RPMI7951 (cell line): ENCODE measurements at places on chromosomes 12 and 14. TPM values are rescaled to one million over a fixed set of nuclear protein-coding genes. Genes with fewer than 3 reads are reported as not detected.

The TMEM106C gene
- 237 and 269 TPM in 2 replicates for total RNA-seq

- no peak for DNase-seq
These were observed 35.8 kb downstream of the GPR19 start for GRCh38 chr12:12660201-12660600.

GRCh38 chr14:95388699-95389098 is 69.0 kb upstream of the CLMN start:
- DNase-seq: no peak

The VASH1 gene
- total RNA-seq: 3.9 and 4.4 TPM in 2 replicates

- no peak for DNase-seq
These were observed 47.3 kb downstream of the PTPN11 start for GRCh38 chr12:112466011-112466422.

The EFS gene
- total RNA-seq: 2.8 TPM in 2 replicates

DNA sequence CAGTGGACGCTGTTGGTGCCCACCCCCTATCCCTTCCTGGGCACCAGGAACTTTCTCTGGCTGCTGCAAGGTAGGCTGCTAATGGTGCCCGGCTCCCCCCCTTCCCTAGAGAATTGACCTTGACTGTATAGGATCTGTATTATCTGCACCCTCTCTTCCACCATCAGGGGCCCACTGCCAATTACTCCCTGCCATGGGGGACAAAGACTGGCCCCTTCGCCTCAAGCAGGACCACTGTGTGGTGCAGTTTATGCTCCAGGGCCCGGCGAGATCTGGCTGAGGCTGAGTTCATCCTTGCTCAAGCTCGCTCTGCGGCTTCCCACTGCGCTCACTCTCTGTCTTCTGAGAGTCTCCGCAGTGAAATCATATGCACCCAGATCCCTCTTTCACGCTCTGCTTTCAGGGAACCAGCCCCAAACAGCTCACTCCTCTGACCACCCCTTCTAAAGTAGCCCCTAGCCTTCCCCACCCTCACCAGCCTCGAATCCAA is 95.2 kb downstream of the LGMN start:
- no peak for DNase-seq

DNA sequence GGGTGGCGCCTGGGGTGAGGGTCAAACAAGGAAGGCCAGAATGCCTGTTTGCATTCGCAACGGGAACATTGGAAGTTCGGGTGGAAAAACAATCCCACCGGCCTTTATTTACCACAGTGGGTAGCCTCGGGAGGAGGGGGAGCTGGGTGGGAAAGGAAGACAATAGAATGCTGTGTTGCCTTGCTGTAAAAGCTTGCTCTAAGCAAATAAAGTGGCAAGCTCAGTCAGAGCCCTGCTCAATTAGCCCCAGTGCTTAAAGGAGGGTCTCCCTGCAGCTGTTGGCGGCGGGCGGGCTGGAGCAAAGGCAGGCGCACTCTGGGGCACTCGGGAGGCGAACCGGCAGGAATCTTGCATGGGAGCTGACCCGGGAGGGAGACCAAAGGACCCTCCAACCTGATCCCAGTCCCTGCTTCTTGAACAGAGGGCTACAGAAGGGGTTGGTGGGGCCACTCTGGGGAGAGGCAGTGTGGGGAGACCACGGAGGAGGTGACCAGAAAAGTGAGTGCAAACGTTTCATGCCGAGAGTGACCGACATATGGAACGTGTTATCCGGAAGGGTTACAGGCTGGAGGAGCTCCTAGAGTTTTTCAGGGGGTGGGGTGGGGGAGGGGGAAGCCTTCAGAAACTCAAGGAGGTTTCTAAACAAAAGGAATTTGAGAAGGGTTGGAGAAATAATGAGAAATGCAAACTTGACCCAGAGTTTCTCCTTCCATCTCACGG is 48.5 kb downstream of the NTF3 start:
- peak; percentile 64 for DNase-seq

DNA sequence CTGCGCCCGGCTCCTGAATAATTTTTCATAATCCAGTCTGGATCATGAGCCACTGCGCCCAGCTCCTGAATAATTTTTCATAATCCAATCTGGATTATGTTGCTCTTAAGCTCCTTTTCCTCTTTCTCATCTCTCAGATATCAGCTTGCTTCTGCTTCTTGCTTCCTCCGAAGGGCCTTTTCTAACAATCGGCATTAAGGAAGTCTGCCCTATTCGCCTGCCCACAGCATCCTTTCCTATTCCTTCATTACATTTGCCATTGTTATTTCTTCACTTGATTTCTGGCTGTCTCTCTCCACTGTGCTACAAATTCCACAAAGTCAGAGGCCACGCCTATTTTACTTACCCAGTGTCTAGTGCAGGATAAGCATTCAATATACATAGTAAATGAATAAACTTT is 83.5 kb downstream of the TTC7B start:
- DNase-seq: no peak

DNA sequence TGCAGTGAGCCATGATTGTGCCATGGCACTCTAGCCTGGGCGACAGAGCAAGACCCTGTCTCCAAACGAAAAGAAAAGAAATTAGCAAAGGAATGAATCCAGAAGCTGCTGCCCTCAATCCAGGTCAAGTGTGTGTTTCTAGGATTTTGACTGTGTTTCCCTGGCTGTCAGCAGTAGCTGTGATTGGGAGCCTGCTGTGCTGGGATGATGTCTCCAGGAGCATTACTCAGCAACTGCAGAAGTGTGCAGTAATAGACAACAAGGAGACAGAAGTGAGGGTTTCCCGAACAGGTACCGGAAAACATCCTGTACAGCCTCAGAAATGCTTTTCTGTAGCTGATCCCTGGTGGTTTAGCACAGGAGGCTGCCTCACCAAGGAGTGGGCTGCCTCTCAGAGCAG is 492.5 kb downstream of the FUT8 start:
- DNase-seq: no peak

DNA sequence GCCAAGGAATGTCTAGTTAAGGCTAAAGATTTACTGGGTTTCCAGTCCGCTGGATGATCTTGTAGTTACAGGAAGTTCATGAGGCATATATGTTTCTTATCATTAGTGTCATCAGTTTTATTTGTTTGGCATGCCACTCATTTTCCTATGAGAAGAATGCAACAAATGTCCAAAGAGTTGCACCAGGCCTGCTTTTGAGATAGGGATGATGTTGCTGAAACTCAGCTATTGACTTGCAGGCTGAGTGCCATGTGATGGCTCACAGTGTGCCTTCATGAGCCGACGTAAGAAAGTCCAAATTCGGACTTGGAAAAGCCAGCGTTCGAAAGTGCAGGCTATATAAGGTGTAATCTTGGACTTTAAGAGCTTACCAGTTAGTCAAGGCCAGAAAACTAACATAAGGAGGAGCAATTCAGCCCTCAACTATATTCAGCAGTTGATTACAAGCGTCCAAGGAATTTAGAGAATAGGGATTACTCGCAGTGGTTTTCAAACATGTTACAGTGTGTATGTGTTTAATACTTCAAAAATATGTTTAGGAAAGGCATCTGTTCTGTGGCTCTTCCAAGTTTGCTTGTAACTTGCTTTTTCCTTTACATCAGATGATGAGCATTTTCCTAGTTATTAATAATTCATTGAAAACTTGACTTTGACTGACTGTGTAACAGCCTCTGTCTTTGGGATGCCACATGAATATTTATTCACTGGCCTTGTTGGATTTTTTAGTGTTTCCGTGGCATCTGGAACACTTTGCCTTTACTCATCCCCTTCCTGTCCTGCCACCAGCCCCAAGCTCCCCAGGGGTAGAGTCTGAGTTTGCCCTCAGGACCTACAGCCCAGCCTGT is 101.3 kb downstream of the LGMN start:
- DNase-seq: peak; percentile 74

- no peak for DNase-seq
These were observed 9.4 kb downstream of the ANKRD9 start for GRCh38 chr14:102500158-102500662.

The CLEC6A gene
- not detected in 2 replicates for total RNA-seq

DNA sequence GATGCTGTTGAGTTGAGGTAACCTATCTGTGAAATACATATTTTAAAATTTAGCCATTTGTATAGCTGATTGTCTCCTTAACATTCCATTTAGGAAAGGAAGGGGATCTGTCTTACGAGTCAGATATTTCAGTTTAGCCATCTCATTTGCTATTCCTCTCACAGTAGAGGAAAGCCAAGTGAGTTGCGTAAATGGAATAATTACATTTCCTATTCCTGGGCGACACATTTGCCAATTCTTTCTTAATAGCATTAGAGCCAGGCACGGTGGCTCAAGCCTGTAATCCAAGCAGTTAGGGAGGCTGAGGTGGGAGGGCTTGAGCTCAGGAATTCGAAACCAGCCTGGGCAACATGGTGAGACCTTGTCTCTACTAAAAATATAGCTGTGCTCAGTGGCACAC is 116.3 kb downstream of the TMX1 start:
- DNase-seq: no peak

GRCh38 chr14:52299692-52300278 is 14.3 kb upstream of the PTGER2 start:
- DNase-seq: peak; percentile 50

GRCh38 chr12:128844031-128844635 is 9.1 kb upstream of the GLT1D1 start:
- DNase-seq: peak; percentile 10

DNA sequence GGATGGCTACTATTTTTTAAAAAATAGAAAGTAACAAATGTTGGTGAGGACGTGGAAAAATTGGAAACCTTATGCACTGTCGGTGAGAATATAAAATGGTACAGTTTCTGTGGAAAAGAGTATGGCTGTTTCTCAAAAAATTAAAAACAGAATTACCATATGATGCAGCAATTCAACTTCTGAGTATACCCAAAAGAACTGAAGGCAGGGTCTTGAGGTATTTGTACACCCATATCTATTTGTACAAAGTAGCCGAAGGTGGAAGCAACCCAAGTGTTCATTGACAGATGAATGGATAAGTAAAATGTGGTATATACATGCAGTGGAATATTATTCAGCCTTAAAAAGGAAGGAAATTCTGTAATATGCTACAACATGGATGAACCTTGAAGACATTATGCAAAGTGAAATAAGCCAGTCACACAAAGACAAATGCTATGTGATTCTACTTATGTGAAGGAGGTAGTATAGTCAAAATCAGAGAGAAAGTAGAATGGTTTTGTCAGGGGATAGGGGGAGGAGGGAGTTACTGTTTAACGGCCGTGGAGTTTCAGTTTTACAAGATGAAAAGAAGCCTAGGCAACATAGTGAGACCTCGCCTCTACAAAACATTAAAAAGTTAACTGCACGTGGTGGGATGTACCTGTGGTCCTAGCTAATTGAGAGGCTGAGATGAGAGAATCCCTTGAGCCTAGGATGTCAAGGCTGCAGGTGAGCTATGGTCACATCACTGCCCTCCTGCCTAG is 38.4 kb upstream of the CCT2 start:
- no peak for DNase-seq

DNA sequence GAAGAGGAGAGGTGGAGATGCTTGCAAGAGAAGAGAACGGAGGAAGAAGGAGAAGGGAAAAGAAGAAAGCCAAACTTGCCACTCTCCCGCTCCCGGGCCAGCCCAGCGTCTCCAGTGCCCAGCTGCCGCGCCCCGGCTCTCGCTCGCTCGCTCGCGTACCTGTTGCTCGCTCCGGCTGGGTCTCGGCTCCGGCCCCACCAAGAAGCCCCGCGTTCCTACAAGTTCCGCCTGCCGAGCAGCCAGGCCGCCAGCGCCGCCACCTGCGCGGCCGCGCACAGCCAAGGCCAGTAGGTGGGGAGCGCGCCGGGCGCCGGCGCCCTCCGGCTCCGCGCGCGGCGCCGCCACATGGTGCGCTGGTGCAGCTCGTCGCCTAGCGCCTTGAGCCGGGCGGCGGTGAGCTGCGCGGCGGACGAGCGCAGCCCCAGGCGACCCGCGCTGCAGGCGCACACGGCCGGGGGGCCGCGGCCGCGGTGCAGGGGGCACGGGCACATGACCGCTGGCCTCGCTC is 370 bp downstream of the HRK start:
- peak; percentile 25 for DNase-seq

- DNase-seq: no peak
These were observed 24.4 kb downstream of the IRF2BPL start for GRCh38 chr14:77003960-77004710.

DNA sequence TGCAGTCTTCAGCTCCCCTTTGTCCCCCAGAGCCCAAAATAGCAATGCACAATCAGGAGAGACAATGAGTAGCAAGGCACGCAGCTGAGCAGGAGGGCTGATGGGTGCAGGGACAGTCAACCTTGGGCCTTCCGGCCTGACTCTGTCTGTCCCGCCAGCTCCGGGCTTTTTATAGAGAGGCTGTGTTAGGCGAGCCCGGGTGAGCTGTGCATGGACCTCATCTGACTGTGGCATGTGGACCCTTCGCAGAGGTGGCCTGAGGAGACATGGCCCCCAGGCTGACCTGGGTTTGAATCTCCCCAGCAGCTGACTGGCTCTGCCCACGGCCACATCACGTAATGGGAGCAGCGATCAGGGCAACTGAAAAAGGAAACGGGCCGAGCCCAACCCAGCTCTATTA is 177.9 kb downstream of the TSPAN9 start:
- DNase-seq: no peak

DNA sequence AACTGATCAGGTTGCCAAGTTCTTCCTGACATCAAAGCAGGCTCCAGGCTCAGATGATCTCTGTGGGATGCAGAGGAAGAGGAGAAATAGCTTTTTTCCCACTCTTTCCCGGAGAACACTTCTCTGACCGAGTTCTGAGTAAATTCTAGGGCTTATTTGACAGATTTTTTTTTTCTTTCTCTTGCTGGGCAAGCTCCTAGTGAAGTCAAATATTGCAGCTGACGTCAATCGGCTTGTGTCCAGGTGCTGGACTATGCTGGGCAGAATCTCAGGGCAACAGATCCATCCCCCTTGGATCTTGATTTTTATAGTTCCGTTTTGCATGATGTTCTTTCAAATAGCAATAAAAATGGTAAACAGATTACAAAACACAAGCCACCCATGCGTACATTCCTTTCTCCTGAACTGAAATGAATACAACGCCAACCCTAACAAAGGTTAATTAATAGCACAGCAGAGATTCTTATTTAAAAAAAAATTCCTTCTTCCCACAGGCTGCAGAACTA is 182.2 kb downstream of the NOVA1 start:
- DNase-seq: no peak

GRCh38 chr14:72677664-72678063 is 216.2 kb downstream of the DPF3 start:
- DNase-seq: no peak

DNA sequence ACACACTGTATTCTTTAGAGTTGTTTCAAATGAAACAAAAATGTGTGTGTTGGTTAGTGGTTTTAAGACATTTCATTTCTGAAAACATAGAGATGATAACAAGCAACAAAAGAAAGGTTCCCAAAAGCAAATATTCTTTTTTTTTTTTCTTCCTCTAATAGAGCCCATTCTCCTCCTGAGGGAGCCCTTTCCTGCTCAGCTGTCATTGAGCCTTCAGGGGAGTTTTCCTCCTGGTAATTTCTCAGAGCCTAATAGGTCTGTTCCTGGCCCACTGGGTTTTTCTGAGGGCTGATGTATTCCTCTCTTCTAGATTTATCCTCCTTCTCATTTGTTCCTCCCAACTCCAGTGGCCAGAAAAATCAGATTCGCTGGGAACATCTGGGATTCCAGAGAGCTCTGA is 654.5 kb downstream of the NOVA1 start:
- no peak for DNase-seq
